ENCODE measurements at places on chromosomes 6 and 20.
A peak's percentile ranks its signal among the peaks of the same experiment; 100 is the strongest.

GRCh38 chr20:23205611-23206041 is 119.5 kb upstream of the CD93 start:
- no peak for DNase-seq

DNA sequence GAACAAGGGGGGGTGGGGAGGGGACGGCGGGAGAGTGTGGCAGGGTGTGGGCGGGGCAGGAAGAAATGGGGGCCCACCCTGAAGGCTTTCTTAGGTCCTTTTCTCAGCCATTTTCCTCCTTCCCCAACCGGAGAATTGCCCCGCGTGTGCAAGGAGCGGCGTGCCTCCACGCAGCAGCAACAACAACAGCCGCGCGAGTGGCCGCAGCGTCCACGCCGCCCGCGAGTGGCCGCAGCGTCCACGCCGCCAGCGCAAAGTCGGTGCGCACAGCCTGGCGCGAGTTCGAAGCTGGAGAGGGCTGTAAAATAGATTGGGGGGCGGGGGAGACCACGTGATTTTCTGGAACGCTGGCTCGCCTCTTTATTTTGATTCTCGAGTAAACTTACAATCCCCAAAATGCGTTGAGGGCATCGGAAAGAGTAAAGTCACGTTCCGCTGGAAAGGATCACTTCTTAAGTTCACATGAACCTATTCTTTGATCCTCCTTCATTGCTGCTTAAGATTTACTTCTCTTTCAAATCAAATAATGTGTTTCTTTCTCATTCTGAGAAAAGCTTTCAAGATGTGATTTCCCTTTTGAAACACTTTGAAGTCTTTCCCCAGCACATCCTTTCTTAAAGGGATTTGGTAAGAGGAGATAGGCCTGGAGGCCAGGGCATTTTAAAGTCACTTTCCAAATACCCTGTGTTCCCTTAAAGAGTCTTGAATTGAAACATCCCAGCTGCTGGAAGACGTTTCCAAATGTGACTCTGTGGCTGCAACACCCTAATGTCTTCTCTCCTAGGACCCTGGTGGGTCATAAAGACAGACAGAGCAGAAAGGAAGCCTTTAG is 66.7 kb upstream of the ZNF217 start:
- no peak for DNase-seq

DNA sequence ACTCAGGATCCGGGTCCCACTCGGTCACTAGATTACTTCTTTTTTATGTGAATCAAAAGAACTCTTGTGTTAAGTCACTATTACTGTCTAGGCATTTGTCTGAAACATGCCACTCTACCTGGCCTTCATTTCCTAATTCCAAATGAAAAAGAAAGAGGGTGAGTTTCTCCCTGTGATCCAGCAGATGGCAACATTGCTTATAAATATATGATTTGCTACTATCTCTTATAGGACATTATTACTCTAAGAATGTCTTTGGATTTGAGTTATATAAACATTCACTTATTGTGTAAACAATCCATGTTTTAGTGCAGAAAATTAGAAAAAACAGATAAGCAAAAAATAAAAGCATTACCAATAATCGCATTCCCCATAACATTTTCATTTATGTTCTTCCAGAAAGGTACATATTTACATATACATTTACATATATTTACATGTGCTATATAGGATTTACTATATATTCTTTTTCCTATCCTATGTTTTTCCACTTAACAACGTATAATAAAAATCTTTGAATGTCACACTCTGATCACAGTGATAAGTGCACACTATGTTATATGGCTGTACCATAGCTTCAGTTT is 66.9 kb downstream of the FAXC start:
- DNase-seq = peak; percentile 64

DNA sequence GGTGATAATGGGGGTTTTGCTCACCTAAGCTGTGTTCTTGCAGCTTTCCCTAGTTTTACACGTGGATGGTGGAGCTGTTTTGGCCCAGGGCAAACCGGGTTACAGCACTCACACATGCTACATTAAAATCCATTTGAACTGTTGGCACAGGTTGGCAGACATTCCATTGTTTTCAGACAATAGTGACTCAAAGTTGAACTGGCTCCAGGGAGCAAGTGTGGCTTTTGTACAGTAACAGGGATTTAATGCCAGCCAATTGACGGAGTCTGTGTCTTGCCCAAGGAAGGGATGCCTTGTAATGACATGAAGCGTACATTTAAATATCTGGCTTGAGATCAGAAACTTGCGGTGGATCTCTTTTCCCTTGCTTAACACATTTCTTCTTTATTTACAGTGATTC is 183.1 kb downstream of the DTNBP1 start:
- DNase-seq = no peak

- no peak for DNase-seq
Measured at GRCh38 chr6:143174516-143174915, 113.8 kb downstream of the AIG1 start.

DNA sequence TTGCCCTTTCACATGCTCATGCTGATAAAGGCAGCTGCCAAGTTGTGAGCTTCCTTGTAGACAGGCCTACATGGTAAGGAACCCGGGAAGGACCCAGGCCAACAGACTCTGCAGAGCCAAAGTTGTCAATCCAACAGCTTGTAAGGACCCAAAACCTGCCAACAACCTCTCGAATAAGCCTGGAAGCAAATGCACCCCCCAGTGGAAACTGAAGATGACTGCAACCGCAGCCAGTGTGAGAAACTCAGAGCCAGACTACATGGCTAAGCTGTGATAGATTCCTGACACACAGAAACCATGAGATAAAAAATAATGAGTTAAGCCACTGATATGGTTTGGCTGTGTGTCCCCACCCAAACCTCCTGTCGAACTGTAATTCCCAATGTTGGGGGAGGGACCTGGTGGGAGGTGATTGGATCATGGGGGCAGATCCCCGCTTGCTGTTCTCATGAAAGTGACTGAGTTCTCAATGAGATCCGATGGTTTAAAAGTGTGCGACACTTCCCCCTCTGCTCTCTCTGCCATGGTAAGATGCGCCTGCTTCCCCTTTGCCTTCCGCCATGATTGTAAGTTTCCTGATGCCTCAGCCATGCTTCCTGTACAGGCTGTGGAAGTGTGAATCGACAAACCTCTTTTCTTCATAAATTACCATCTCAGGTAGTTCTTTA is 18.8 kb upstream of the CLPSL2 start:
- DNase-seq = peak; percentile 15

- DNase-seq = no peak
Measured at GRCh38 chr20:62025832-62026563, 39.7 kb downstream of the TAF4 start.

- DNase-seq = peak; percentile 48
Measured at GRCh38 chr6:16635810-16636602, 125.3 kb downstream of the ATXN1 start.
